ENCODE measurements at places on chromosomes 5 and 9.

DNA sequence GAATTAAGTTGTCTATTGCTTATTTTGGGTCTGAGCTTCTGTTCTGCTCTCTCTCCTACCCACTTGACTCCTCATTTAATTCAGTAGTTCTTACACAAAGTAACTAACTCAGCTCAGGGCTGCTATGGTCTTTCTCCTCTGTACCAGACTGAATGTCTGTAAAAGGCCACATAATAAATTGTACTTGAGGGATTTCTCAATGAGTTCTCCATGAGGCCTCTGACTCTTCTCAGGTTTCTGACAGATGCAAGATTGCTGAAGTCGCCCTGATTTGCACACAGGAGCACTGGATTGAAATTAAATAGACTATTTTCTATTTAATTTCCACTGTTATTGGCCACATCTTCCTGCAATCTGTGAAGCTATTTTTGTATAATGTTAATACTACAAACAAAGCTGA lies 2.9 kb downstream of the IQGAP2 start:
- DNase-seq: no peak

DNA sequence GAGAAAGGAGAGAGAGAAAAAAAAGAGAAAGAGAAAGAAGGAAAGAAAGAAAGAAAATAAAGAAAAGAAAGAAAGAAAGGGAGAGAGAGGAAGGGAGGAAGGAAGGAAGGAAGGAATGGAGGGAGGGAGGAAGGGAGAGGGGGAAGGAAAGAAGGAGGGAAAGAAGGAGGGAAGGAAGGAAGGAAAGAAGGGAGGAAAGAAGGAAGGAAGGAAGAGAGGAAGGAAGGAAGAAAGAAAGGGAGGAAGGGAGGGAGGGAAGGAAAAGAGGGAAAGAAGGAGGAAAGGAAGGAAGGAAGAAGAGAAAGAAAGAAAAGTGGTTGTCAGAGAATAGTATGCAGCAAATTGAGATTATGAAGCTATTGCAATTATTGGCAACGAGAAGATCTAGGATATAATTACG lies 49.9 kb upstream of the NIPBL start:
- DNase-seq: no peak

- no peak for DNase-seq
Measured at GRCh38 chr5:139361835-139362429, 20.3 kb downstream of the PAIP2 start.

GRCh38 chr9:99796231-99796630 lies 25.5 kb upstream of the NR4A3 start:
- DNase-seq: no peak

- no peak for DNase-seq
Measured at GRCh38 chr5:66209350-66209749, 65.2 kb downstream of the SREK1 start.

GRCh38 chr5:103259705-103260355 lies 1.3 kb downstream of the MACIR start:
- peak; percentile 29 for DNase-seq

GRCh38 chr5:143646961-143647360 lies 165.0 kb upstream of the HMHB1 start:
- DNase-seq: no peak

- peak; percentile 14 for DNase-seq
Measured at GRCh38 chr9:86575825-86576525, 221.8 kb upstream of the TUT7 start.

DNA sequence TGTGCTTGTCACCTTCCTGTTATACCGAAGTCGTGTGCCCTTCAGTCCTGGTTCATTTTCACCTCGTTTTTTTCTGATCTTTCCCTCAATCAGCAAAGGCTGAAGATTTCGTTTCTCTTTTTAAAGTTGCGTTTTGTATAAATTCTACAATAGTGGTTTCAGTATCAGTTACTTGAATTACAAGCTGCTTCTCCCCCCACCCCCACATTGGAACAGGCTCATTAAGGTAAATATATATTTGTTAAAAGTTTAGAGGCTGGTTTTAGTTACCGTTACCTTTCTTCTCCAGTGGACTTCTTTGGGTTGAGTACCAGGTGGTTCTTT lies 881 bp downstream of the SUB1 start:
- no peak for DNase-seq

DNA sequence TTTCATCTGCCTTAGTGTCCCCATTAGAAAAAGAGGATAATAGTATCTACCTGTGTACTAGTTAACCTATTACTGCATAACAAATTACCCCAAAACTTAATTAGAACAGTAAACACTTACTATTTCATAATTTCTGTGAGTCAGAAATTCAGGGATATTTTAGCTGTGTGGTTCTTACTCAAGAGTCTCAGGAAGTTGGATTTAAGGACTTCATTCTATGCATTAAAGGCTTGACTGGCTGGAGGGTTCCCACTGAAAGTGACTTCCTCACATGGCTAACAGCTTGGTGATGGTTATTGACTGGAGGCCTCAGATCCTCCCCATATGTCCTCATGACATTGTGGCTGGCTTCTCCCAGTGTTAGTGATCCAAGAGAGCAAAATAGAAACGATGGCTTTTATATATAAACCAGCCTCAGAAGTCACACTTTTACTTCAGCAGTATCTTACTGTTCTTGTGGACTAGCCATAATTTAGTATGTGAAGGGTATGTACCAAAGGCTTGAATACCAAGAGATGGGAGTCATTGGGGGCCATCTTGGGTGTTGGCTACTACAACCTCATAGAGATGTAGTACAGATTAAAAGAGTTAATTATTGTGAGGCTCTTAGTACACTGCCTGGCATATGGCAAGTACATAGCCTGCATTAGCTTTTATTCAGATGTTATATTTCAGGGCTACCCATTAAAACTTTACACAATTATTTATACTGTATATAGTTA lies 9.9 kb downstream of the RAD23B start:
- peak; percentile 28 for DNase-seq

- no peak for DNase-seq
Measured at GRCh38 chr5:72814864-72815263, 1.6 kb upstream of the TNPO1 start.

DNA sequence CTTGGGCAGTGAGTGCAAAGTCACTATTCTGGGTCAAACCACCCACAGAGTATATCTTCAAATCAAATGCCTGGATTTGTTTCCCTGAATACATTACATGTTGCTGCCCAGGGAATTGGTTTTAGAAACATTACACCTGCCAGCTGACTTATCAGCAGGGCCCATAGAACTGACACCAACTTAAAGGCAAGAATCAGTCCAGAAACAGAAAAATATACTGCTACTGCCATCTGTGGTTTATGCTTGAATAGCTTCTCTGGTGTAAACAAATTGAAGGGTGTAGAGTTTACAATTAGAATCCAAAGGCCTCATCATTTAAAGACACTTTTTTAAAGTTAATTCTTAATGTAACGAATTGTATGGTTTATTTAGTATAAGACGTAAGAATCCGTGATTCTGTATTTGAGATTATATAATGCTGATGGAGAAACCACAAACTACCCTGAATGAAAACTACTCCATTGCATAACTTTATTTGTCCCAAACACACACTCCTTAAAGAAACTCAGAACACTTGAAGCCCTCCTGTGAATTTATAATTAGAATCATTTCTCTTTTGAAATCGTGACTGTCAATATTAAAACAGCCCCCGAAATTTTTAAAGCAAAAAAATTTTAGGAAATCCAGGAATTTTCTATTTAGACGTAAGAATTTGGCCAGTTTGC lies 6.2 kb downstream of the NR6A1 start:
- no peak for DNase-seq

DNA sequence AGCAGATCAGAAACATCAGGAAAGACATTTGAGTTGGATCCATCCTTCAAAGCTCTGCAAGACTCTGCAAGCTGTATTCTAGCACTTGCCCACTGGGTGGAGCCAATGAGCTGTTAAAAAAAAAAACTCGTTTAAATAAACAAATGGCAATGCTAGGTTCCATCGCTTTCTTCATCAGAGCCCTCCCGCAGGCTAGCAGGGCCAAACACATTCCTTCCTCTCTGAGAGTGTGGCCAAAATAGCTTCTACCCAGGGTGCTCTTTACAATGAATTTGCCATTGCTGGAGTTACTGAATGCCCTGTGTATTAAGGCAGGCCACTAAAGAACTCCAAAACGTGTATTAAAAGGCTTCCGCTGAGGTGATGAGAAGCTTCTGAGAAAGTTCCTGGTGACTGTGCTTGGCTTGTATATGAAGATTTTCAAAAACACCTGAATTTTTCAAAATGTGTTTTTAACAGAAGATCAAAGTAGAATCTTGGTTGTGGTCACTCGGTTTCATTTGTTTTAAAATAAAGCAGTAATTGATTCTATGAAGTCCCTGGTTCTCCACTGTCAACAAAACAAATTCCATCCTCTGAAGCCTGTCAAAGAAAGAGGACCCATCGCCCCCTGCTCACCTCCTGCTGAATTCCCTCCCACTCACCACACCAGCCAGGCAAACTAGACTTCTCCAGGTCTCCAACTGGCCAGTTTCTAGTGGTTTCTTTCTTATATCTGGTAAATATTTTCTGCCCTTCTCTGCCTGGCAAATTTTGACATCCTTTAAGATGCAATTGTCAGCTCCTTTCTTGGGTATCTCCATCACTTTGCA lies 36.5 kb upstream of the EQTN start:
- peak; percentile 77 for DNase-seq

GRCh38 chr5:14491015-14491915 lies 90.3 kb upstream of the OTULINL start:
- peak; percentile 91 for DNase-seq

DNA sequence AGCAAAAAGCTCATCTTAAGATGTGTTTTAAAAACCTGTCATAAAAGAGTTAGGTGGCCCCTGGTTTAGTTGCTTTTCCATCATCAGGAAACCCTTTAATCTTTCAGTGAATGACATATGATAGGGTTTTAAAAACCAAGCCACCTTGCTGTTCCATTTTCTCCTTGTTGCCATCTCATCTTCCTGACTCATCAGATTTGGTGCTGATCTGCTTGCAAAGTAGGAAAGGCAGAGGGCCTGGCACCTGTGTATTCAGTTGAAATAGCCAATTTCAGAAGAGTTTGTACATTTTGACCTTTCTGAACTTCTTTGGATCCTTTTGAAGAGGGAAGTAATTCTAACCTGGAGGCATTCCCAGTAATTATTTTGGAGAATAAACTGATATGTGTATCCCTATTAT lies 272.7 kb downstream of the CD180 start:
- DNase-seq: no peak

- no peak for DNase-seq
Measured at GRCh38 chr5:28734396-28734795, 1696.0 kb upstream of the CDH9 start.

- no peak for DNase-seq
Measured at GRCh38 chr5:7412409-7412808, 16.5 kb downstream of the ADCY2 start.

DNA sequence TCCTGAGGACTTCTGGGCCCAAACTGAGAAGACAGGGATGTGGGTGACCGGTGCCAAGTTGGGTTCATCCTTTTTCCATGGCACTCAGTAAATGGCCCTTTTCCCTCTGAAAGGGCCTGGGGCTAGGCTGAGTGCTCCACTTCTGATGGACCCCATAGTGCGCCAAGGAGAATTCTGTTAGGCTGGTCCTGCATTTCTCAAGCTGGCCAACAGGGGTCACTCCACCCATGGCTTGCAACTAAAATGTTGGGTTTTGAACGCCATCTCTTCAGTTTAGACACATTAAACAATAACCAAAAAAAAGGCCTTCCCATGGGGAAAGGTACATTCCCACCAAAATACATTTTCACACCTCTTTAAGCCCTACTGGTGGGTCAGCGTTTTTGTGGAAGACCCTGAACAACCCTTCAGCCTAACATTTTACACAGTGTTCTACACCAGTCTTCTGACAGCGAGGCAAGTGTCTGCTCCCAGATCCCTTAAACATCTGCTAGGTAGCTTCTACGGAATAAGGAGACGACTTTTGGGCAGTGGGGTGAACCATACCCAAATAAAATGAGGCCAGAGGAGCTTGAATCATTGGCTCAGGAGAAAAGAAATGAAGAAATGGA lies 27.3 kb downstream of the CNTFR start:
- peak; percentile 10 for DNase-seq

GRCh38 chr9:36086442-36086841 lies 49.7 kb downstream of the RECK start:
- no peak for DNase-seq

DNA sequence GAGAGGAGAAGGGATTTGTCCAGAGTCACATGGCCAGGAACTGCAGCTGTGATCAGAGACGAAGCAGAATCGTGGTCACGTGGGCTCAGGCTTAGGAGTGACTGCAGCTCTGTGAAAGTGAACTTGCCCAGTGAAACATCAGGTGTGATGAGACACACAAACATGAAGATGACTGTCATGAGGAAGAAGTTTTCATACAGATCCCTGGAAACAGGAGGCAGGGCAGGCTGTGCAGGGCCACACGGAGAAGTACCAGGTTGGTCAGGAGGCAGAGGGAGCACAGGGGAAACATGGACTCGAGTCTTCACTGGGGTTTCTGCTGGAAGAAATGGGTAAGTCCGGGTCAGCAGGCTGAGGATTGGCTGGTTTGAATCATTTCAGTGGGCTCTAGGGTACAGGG lies 64.1 kb downstream of the BARX1 start:
- no peak for DNase-seq

- peak; percentile 85 for DNase-seq
Measured at GRCh38 chr5:80083101-80083890, 48.1 kb downstream of the THBS4 start.

- no peak for DNase-seq
Measured at GRCh38 chr5:99272576-99272975, 343.8 kb upstream of the CHD1 start.

GRCh38 chr5:104347119-104347708 lies 784.6 kb upstream of the NUDT12 start:
- peak; percentile 11 for DNase-seq
